ENCODE measurements at places on chromosomes 2 and 18. TPM values are rescaled to one million over a fixed set of nuclear protein-coding genes. Genes with fewer than 3 reads are reported as not detected.

COL3A1 gene
- total RNA-seq = 0.13 TPM

ABI2 gene
- total RNA-seq = 32.3 TPM

KRTCAP3 gene
- 3.5 TPM for total RNA-seq

PLGLB1 gene
- total RNA-seq = 1.1 TPM

CYP26B1 gene
- not detected for total RNA-seq

BOLL gene
- total RNA-seq = 0.51 TPM

ZNF396 gene
- total RNA-seq = 0.60 TPM

CTAGE1 gene
- total RNA-seq = not detected

SAG gene
- 0.32 TPM for total RNA-seq

C2orf76 gene
- total RNA-seq = 10.3 TPM

ERICH2 gene
- not detected for total RNA-seq

EVA1A gene
- not detected for total RNA-seq

ADAM23 gene
- total RNA-seq = 0.15 TPM

EN1 gene
- total RNA-seq = not detected

ERFE gene
- total RNA-seq = not detected

RAD51AP2 gene
- not detected for total RNA-seq

IL1B gene
- 0.44 TPM for total RNA-seq

SLC66A3 gene
- total RNA-seq = 7.2 TPM

NETO1 gene
- not detected for total RNA-seq

C2orf80 gene
- not detected for total RNA-seq

NT5C1B gene
- total RNA-seq = not detected

HRH4 gene
- total RNA-seq = 1.9 TPM

RBM44 gene
- total RNA-seq = 1.1 TPM

SERPINB5 gene
- not detected for total RNA-seq

ALPP gene
- total RNA-seq = not detected

DYNAP gene
- total RNA-seq = not detected

CHAC2 gene
- total RNA-seq = 25.6 TPM

MC5R gene
- not detected for total RNA-seq

GALNT5 gene
- not detected for total RNA-seq

SPC25 gene
- total RNA-seq = 17.9 TPM

All from activated T-helper 1 cell treated with anti-CD3 and anti-CD28 coated beads, Interleukin-12 subunit alpha, Interleukin-12 subunit beta, Interleukin-2, Interleukin-4 antibody, amounts not matched to agents 30 ng/mL and 10 ng/mL and 1 ng/mL, durations not matched to agents 14 hours and 24 hours and 36 hours (primary cell).